CD4-positive, alpha-beta T cell treated with Interleukin-6 at 100 ng/mL for 8 hours (primary cell): ENCODE measurements at places on chromosomes 12 and 14.
A peak's percentile ranks its signal among the peaks of the same experiment; 100 is the strongest.

DNA sequence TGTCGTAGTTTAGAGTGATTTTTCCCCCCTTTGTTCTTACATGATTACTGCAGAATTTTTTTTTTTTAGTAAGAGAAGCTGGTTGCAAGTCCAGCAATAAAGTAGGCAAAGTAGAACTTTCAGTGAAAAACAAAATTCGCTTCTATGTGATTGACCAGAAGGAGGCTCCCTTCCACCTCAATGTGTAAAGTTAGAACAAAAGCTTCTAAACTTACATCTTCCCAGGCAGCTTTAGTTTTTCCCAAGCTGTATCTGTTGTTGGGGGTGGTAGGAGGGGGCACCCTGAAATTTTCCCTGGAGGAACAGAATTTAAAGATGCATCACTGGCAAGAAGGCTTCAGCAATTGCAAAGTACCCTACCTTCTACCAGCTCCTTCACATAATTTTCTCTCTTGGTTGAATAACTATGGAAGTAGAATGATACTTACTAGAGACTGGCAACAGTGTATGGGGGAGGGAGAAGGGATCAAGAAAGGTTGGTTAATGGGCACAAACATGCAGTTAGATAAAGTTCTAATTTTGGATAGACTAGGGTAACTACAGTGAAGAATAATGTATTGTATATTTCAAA lies 87.3 kb upstream of the E2F7 start:
- DNase-seq: no peak

DNA sequence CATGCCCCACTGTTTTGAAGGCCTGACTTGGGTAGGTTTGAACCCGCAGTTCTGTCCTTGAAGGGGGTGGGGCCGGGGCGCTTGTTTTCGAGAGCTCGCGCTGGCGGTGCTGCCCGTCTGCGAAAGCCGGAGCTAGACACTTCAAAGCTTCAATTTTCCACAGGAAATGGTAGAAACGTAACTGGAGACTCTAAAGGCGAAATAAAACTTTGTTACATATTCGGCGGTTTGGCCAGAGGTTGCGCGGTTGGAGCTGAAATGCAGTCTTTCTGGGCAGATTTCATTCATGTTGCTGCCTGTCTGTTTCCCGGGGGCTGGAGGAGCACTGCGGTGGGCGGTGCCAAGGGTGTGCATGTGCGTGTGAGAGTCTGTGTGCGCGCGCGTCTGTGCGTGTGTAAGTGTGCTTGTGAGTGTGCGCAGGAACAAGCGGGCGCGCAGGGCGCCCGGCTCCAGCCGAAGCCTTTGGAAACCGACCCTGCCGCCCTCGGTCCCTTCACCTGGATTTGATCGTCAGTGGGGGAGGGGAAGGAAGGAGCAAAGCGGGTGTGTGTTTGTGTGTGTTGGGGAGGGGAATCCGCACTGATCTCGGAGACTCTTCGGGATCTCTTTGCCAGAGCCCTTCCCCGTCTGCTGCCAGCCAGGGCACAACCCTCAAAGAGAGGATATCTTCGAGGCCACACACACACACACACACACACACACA lies 227.7 kb upstream of the CRY1 start:
- peak; percentile 76 for DNase-seq

- no peak for DNase-seq
Observed at GRCh38 chr12:116143909-116144308, 133.6 kb downstream of the MED13L start.

GRCh38 chr14:85534458-85535293 lies 4.7 kb downstream of the FLRT2 start:
- no peak for DNase-seq

- DNase-seq: no peak
Observed at GRCh38 chr14:69624136-69624535, 12.7 kb downstream of the SUSD6 start.

DNA sequence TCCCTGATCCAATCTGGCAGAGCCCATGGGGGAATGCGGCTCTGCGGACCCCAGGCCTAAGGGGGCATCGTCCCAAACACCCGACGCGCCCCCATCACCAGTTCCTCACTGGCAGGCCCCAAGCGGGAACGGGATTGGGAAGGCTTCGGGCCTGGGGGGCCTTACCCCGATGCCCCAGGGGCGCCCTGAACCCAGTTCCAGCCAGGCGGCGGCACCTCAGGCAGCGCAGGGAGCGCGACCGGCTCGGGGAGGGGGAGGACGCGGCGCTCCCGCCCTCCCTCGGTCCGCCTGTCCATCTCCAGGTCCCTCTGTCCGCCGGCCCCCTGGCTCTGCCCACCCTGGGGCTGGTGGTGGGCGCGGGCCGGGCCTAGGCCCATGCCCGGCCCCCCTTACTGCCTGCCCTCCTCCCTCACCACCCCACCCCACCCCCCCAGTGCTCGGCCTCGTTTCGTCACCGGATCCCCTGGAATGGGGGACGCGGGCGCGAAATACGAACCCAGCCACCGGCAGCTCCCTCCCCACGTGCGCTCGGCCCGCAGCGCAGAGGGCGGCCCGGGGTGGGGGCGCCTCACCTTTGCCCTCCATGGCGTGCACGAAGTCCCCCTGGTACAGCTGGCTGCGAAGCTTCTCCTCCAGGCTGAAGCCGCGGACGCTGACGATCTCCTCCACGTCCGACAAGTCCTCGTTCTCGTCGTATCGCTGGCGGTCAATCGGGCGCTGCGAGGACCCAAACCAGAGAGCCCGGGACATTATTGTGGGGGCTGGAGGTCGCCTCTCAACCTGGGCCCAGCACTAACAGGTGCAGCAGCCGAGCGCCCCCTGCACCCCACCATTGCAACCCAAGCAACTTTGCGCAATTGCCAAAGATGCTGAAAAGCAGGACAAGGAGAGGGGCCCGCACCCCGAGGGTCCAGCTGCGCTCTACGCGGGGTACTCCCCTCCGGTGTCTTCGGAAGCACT lies 2.3 kb downstream of the KDM2B start:
- DNase-seq: no peak

GRCh38 chr12:93198086-93198485 lies 179.6 kb upstream of the NUDT4 start:
- DNase-seq: no peak

DNA sequence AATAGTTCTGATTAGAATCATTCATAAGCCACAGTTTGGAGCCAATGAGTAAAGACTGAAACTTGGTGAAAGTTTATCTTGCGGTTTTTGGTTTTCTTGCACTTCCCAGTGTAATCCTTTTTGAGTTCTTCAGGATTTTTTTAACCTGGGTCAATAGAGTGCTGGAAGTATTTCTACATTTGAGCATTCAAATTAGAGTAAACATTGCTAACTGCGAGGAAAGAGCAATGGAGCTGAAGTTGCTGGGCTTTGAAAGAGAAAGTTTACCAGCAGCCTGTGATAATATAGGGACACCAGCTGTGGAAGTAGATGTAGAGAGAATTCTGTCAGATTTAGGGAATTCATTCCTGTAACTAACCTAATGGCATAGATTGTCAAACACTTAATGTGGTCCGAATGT lies 30.3 kb downstream of the ANO6 start:
- DNase-seq: no peak

DNA sequence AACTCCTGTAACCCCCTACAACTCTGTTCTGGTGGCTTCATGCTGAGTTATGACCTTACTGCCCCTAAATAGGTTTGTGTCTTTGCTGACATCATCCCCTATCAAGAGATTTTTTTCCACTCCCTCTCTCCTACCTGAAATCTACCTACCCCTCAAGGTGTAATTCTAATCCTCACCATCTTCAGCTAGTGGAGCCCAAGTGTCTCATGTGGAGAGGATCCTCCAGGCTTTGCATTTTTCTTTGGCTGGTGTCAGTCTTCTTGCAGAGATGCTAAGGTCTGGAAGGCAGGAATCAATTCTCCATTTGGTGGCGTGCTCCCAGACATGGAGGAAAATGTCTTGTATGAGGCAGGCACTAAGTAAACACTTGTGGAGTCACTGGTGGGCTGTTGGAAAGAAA lies 74.8 kb upstream of the PRMT8 start:
- no peak for DNase-seq

- peak; percentile 83 for DNase-seq
Observed at GRCh38 chr14:91867316-91867988, at the start of gene TC2N. TC2N (minus strand) TSS chr14:91867536; CDS start chr14:91813769, 53,767 bp downstream.

DNA sequence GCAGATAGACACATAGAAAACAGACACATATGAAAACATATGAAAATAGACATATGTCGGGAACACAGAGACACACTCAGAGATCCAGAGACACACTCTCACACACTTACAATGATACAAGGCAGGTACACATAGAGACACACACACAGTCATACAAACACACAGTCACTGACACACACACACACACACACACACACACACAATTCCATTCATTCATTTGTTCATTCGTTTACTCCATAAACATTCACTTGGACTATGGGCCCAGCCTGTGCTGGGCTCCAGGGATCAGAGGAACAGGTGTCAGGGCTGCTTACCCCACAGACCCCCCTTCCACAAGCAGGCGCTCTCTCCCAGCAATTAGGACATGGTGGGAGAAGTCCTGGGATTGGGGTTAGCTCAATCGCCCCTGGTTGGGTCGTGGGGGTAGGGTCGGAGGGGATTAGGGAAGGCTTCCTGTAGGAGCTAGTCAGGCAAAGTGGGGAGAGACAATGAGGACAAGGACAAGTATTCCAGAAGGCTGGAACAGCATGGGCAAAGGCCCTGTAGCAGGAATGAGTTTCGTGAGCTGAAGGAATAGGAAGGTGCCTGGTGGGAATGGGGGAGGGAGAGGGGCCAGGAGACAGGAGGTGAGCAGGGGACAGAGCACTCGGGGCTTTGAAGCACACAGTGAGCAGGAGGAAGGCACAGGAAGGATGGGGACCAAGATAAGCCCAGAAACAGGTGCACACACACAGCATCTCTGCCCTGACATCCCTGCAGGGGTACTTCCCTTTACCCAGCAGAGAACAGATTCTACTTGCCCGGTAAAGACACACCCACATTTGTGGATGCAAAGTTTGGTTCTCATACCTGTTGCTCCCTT lies 6.5 kb downstream of the RASAL1 start:
- no peak for DNase-seq

DNA sequence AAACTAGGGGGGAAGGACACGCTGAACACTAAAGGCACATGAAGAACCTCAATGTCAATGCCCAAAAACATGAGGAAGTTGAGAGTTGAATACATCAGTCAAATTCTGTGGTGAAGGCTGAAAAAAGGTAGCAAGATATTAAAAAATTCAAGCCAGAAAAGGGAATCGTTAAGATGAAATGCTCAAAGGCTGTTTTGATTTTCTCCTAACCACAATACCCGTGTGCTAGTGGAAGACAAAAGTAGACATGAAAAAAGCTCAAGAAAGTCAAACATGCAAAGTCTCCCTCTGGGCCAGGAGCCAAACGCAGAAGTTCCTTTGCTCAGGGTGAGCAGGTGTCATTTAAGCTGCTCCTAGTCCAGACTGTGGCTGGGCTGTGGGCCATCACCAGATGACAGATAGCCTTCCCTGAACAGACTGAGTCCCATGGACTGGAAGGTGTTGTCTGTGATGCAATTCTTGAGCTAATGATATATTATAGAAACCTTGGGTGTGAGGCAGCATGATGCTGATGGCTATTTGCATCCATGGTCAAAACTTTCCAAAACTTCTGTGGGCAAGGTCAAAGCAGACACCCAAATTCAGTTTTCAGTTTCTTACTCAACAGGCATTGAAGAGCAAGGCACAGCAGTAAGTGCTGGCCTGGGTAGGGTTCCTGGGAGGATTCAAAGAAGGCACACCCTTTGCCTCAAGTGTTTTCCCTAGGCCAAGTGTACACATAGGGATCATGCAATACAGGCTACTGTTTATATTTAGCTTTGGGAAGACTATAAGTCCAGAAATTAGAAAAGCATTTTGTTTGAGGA lies 81.6 kb downstream of the MYRFL start:
- DNase-seq: no peak

DNA sequence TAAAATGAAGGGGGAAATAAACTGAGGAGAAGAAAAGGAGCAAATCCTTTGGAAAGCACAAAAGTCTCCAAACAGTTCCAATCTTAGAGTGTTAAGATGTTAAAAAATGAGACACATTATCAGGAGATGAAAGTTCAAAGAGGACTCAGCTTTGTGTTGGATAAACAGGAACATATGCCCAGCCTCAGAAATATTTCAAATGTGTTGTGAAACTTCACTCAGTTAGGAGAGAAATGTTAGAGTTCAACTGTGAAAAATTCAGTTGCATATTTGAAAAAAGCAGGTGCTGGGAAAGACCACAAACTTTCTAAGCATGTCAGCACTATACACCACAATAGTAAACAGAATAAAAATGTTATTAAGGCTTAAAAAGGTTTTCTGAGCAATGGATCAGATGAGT lies 136.8 kb upstream of the PRKD1 start:
- no peak for DNase-seq

DNA sequence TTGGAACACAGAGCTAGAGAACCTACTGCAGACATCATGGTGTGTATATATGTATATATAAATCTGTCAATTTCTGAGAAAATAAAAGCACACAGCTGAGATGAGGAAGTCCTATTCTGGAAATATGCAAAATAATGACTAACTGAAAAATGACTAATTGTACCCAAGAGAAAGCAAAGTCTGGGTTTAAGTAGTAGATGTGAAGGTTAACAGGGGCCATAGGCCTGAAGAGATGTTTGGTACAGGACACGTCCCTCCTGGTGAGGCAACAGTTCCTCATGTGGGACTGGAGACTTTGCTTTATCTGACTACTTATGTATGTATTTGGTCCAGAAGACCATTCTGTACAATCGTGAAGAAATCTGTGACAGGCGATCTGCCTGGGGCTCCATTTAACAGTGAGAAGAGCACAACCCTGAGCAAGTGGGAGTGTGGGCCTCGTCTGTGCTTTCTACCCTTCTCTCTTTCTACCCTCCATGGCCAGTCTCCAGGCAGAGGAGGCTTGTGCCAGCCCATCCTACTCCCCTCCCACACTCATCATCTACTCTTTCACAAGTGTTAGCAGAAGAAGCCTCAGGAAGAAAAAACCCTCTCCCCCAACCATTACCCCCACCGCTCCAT lies 67.5 kb downstream of the SLC41A2 start:
- no peak for DNase-seq

- DNase-seq: no peak
Observed at GRCh38 chr14:78240567-78240966, 70.4 kb downstream of the NRXN3 start.

DNA sequence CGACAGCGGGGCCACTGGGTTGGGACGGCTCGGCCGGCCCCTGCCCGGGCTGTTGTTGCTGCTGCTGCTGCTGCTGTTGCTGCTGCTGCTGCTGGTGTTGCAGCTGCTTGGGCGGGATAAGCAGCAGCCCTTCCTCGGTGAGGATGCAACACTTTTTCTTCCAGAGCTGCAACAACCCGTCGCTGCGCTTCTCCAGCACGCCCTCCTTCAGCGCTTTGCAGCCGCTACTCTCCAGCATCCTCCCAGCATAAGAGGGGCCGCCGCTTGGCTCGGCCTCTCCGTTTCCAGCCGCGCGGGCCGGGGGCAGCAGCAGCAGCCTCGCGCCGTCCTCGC lies 529 bp downstream of the PHLDA1 start:
- DNase-seq: no peak

GRCh38 chr12:106001837-106002218 lies 136.9 kb downstream of the NUAK1 start:
- DNase-seq: no peak
